ENCODE measurements at places on chromosomes 3 and 15.

GRCh38 chr3:128554465-128555097, 61.6 kb upstream of the GATA2 start:
- no peak for DNase-seq
- peaks cover 67% of the 10 kb centered on the region for H3K27me3 ChIP-seq
- H3K4me3 ChIP-seq: peak overlapping the region; percentile 73
- H3K4me1 ChIP-seq: no peaks in the 10 kb centered on the region
- no peak overlapping the region for H3K27ac ChIP-seq

GRCh38 chr3:155890671-155891190, 20.3 kb downstream of the GMPS start:
- H3K4me1 ChIP-seq: peaks cover 27% of the 10 kb centered on the region
- H3K27me3 ChIP-seq: no peaks in the 10 kb centered on the region
- DNase-seq: no peak
- H3K4me3 ChIP-seq: no peak overlapping the region
- no peak overlapping the region for H3K27ac ChIP-seq
- peaks cover 14% of the 10 kb centered on the region for H3K36me3 ChIP-seq

DNA sequence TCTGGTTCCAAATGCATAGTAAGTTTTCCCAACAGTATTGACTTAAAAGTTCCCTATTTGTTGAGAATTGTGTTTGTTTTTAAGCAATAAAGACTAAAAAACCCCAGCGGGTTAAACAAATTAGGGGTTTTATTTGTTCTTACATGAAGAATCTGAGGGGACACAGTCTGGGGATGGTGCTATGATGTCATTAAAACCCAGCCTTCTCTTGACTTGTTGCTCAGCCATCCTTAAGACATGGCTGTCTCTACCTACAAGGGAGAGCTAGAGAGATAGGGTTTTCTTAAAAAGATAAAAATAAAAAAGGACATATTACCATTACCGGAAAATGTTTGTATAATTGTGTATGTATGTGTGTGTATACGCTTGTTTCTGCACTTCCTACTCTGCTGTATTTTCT, 11.7 kb upstream of the ARL14 start:
- peaks cover 6% of the 10 kb centered on the region for H3K4me1 ChIP-seq
- no peak overlapping the region for H3K4me3 ChIP-seq
- DNase-seq: no peak
- H3K27ac ChIP-seq: no peak overlapping the region
- no peaks in the 10 kb centered on the region for H3K36me3 ChIP-seq

GRCh38 chr15:59274126-59274970, 67.7 kb downstream of the LDHAL6B start:
- peak overlapping the region; percentile 71 for H3K27ac ChIP-seq
- H3K4me1 ChIP-seq: peaks cover 34% of the 10 kb centered on the region
- peaks cover 5% of the 10 kb centered on the region for H3K36me3 ChIP-seq
- DNase-seq: no peak

- H3K4me1 ChIP-seq: no peaks in the 10 kb centered on the region
- no peak overlapping the region for H3K27ac ChIP-seq
- no peaks in the 10 kb centered on the region for H3K36me3 ChIP-seq
- no peak overlapping the region for H3K4me3 ChIP-seq
- DNase-seq: no peak
These were observed 26.3 kb downstream of the DZIP1L start for GRCh38 chr3:138089091-138089490.

- no peak overlapping the region for H3K4me3 ChIP-seq
- H3K27me3 ChIP-seq: no peaks in the 10 kb centered on the region
These were observed 25.1 kb upstream of the UTS2B start for GRCh38 chr3:191355406-191355805.

DNA sequence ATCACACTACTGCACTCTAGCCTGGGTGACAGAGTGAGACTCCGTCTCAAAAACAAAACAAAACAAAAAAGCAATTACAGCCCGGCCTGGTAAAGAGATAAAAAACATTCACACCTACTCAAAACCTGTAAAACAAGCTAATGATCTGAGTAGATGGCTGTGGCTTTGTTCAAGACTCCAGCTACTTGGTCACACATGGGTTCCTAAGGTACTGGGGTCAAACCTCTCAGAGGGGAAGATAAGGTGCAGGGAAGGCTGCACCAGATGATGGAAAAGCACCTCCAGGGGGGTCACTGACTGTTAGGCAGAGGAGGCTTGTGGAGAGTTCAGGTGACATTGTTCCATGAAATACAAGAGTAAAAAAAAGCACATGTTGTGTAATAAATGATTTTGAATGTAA, 450.2 kb upstream of the WNT5A start:
- no peak overlapping the region for H3K27ac ChIP-seq
- no peaks in the 10 kb centered on the region for H3K36me3 ChIP-seq
- no peaks in the 10 kb centered on the region for H3K27me3 ChIP-seq
- no peak for DNase-seq
- H3K4me1 ChIP-seq: no peaks in the 10 kb centered on the region

Measured in naive B cell (primary cell).